ENCODE measurements at places on chromosomes 1 and 21.

- DNase-seq, result no peak
Measured at GRCh38 chr1:32870615-32871363, at the start of gene FNDC5. TSS of gene FNDC5 (minus strand) at chr1:32870912.

GRCh38 chr1:186308264-186309060 lies 66.6 kb downstream of the TPR start:
- no peak for DNase-seq

DNA sequence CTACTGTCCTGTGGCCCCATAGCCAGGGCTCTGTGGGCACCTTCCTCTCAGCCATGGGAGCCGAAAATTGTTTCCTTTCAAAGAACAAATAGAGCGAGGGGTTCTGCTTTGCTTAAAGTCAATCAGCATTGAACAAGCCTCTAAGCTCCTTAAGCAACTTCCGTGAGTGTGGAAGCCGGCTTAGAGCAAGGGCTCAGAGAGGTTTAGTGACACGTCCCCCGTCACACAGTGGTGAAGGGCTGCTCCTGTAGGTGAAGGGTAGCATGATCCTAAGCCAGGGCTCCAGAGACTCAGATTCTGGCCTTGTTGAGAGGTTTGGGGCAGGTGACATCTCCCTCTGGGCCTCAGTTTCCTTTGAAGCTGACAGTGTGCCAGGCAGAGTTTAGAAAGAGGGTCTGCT lies 94.0 kb upstream of the WNT4 start:
- DNase-seq, result no peak

DNA sequence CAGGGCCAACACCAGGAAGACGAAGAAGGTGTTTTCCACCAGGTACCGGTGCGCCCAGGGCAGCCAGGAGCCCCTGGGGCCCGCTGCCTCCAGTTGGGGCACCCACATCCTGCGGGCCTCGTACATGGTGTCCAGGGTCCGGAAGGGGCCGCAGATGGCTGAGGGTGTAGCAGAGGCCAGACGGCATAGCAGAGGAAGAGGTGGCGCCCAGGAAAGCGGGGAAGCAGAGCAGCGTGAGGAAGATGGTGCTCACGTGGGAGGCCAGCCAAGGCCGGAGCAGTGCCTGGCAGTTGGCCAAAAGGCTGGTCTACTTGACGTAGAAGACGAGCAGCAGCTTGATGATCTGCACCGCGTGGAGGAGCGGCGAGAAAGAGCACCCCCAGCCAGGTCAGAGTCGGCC lies 40.4 kb downstream of the ZNF691 start:
- DNase-seq, result no peak

GRCh38 chr1:97138515-97139032 lies 417.0 kb downstream of the PTBP2 start:
- DNase-seq, result no peak

DNA sequence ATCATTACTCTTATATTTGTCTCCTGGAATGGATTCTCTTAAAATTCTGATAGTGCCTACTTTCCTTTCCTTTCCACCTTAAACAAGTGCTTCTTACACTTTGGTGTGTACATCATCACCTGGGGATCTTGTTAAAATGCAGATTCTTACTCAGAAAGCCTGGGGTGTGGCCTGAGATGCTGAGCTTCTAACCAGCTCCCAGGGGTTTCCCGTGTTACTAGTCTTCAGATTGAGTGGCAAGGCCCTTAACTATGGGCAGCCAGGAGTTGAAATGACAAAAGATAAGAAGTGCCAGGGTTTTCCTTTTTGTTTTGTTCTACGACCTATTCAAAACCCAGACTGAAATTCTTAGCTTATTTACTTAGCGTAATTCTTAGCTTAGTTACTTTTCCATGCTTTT lies 159.2 kb downstream of the HFM1 start:
- no peak for DNase-seq

DNA sequence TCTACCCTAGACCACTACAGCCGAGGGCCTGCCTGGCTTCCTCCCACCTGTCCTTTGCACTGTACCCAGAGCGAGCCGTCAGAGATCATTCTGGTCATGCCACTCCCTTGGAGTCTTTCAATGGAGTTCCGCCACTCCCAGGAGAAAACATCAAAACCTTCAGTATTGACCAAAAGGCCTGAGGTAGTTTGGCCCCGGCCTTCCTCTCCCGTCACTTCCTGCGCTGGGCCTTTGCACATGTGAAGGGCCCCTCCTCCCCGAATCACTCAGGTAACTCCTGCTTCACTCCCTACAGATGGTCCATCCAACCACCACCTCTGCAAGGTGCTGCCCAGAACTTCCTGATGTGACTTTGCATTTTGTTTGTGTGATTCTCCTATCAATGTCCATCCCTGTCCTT lies 26.6 kb downstream of the UBE2G2 start:
- DNase-seq, result no peak

Data from NCI-H2227 treated with DMSO at 0.1 percent for 48 hours (cell line).